Tibial artery (tissue), 4 donors: ENCODE measurements at places on chromosomes 11 and 22.
A peak's percentile ranks its signal among the peaks of the same experiment; 100 is the strongest.

DNA sequence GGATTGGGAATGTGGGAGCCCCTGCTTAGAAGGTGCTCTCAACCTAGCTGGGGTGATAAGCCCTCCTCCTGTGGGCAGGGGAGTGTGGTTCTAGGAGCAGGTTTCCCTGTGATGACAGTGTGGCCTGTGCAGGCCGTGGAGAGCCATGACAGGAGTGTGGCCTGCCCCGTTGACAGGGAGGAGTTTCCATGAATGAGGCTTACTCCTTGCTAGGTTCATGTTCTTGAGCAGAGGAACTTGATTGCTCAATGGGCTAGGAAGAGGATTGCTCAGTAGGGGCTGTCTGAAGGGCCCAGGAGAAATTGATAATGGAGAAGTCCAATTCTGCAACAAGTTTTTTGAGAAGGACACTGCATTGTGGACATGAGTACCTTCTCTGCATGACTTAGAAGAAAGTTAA is 92.0 kb downstream of the PPP6R3 start:
- H3K36me3 ChIP-seq, result peaks cover 57% of the 10 kb centered on the region
- no peak overlapping the region for H3K27ac ChIP-seq
- H3K27me3 ChIP-seq, result no peaks in the 10 kb centered on the region
- H3K4me1 ChIP-seq, result peaks cover 20% of the 10 kb centered on the region
- no peak for DNase-seq

GRCh38 chr22:35661464-35661863 is 13.2 kb downstream of the APOL6 start:
- H3K27ac ChIP-seq, result no peak overlapping the region
- peaks cover 42% of the 10 kb centered on the region for H3K36me3 ChIP-seq
- no peak overlapping the region for H3K4me3 ChIP-seq
- H3K4me1 ChIP-seq, result peaks cover 29% of the 10 kb centered on the region
- DNase-seq, result no peak

- H3K27me3 ChIP-seq, result peaks cover 3% of the 10 kb centered on the region
- no peaks in the 10 kb centered on the region for H3K4me1 ChIP-seq
- no peak overlapping the region for H3K4me3 ChIP-seq
- H3K36me3 ChIP-seq, result no peaks in the 10 kb centered on the region
- H3K27ac ChIP-seq, result no peak overlapping the region
- DNase-seq, result no peak
Measured at GRCh38 chr22:48052621-48052890, 1290.1 kb downstream of the TBC1D22A start.

GRCh38 chr11:113494021-113494420 is 18.8 kb upstream of the DRD2 start:
- DNase-seq, result no peak
- H3K4me3 ChIP-seq, result no peak overlapping the region
- H3K27ac ChIP-seq, result no peak overlapping the region

- no peaks in the 10 kb centered on the region for H3K27me3 ChIP-seq
- H3K36me3 ChIP-seq, result no peaks in the 10 kb centered on the region
- no peak overlapping the region for H3K4me3 ChIP-seq
- no peak for DNase-seq
- H3K4me1 ChIP-seq, result no peaks in the 10 kb centered on the region
Measured at GRCh38 chr11:61066645-61067044, 35.6 kb upstream of the CD5 start.

DNA sequence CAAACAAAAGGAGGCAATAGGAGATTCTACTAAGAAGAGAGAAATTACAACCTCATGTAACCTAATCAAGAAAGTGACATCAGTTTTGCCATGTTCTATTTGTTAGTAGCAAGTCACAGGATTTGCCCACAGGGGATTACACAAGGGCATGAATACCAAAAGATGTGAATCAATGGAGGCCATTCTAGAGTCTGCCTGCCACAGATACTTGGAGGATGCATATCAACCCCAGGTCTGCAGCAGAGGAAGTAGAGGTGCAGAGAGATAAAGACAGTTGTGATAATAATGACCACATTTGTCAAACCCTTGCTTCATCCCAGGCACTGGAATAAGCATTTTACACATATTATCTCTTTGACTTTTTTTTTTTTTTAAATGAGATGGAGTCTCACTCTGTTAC is 2.4 kb upstream of the ASCC2 start:
- no peak overlapping the region for H3K27ac ChIP-seq
- H3K36me3 ChIP-seq, result no peaks in the 10 kb centered on the region
- no peaks in the 10 kb centered on the region for H3K27me3 ChIP-seq
- no peak for DNase-seq
- H3K4me3 ChIP-seq, result no peak overlapping the region
- H3K4me1 ChIP-seq, result peaks cover 15% of the 10 kb centered on the region

DNA sequence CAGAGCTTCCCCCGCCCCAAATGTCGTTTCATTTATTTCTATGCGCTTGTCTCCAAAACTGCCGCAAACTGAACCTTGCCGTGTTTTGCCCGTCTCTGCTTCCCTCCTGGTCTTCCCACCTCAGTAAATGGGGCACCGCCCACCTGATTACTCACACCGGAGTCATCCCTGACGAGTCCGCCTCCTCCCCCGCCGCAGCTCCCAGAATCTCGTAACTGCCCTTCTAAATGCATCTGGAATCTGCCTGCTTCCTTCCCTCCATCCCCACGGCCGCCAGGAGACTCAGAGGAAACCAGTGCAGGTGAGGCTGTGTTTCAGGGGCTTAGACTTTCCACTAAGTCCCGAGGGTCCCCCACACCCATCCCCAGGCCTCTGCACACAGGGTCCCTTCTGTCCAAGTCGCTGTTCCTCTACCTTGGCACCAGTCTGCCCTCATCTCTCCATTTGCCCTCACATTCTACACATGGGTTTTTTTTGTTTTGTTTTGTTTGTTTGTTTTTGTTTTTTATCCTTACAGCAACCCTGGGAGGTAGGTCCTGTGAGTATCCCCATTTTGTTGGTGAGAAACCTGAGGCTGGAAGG is 62.6 kb upstream of the PHF21B start:
- DNase-seq, result no peak
- H3K4me3 ChIP-seq, result no peak overlapping the region
- H3K4me1 ChIP-seq, result no peaks in the 10 kb centered on the region
- peaks cover 56% of the 10 kb centered on the region for H3K27me3 ChIP-seq

DNA sequence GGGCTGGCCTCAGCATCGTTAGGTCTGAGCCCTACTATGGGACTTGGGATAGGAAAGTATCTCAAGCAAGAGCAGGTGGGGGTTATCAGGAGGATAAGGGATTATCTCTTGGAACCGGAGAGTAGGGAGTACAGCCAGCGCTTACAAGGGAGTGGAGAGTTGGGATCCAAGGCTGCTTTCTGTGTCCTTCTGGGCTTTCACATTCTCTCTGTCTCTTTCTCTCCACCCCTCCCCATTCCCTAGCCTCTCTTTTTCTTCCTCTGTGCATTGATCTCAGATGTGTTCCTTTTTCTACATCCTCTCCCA is 170.2 kb downstream of the BUD13 start:
- H3K27ac ChIP-seq, result no peak overlapping the region
- H3K4me3 ChIP-seq, result no peak overlapping the region
- H3K4me1 ChIP-seq, result no peaks in the 10 kb centered on the region
- no peaks in the 10 kb centered on the region for H3K36me3 ChIP-seq
- H3K27me3 ChIP-seq, result peaks cover 4% of the 10 kb centered on the region

- H3K4me3 ChIP-seq, result no peak overlapping the region
- no peaks in the 10 kb centered on the region for H3K36me3 ChIP-seq
- H3K27me3 ChIP-seq, result no peaks in the 10 kb centered on the region
- H3K27ac ChIP-seq, result no peak overlapping the region
Measured at GRCh38 chr22:49503896-49504521, 323.7 kb downstream of the BRD1 start.

DNA sequence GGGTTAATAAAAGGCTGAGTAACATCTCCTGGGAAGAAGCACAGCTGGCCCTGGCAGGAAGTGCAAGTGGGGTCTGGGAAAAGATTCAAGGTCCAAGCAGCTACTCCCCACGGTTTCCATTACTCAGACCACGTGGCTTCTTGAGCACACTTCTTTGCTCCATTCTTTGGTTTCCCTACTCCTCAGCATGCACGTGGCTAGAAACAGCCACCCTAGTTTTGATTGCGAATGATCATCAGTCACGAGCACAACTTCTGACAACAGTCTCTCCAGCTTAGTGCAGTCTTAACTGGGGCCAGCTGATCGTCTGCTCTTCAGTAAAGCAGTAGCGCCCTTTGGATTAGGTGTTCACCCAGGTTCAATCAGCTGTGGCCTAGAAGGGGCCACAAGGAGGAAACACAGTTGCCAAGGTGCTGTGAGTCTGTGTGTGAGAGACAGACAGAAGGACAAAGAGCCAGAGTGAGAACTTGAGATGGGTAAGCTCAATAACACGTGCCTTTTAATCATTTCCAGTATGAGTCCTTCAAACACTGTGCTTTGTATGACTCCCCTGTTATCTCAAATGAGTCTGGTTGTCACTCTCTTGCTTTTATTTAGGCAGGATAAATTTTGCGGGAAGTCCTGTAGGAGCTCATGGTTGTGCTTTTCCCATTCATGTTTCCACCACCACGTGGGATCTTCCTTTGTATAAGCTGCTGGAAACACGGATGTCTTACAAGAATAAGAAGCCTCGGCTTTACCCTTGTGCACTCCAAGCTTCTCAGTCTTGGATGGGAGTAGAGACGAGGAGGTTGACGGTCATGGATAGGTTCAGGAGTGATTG is 901 bp upstream of the PARVA start:
- H3K4me3 ChIP-seq, result peak overlapping the region; percentile 80
- H3K27me3 ChIP-seq, result no peaks in the 10 kb centered on the region
- H3K36me3 ChIP-seq, result peaks cover 6% of the 10 kb centered on the region
- peaks cover 29% of the 10 kb centered on the region for H3K4me1 ChIP-seq
- no peak for DNase-seq

DNA sequence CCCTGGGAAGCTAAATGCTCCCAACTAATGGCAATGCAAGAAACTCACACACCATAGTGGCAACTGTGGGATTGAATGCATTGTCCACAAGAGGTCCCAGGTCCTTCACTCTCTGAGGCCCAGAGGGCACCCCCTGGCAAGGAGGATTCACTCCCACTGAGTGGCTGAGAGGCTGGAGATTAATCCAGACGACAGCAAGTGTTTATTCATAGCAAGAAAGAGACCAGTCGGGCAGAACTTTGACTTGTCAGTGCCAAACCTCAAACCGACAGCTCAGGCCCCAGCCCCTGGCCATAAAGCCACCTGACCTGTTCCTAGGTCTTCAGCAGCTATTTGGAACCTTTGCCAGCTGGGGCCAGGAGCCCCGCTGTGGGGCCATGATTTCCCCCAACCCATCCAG is 54.5 kb upstream of the MPEG1 start:
- H3K27ac ChIP-seq, result no peak overlapping the region
- no peaks in the 10 kb centered on the region for H3K27me3 ChIP-seq
- no peak for DNase-seq
- no peak overlapping the region for H3K4me3 ChIP-seq
- no peaks in the 10 kb centered on the region for H3K4me1 ChIP-seq

DNA sequence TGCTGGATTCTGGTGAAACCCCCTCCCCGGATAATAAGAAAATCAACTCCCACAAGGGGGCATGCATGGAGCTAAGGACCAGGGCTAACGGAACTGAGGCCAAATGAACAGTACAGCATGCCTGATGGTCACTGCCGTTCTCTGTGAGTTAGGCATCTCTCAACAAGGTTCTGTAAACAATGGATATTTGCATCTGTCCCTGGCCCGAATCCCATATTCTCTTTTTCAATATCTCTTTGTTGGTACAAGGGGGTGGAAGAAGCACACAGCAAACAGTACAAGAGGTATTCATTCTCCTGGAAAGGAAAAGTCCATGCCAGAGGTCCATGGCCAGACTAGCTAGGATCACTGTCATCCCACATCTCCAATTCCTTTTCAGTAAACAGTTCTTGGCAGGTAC is 32.2 kb upstream of the APOA1 start:
- H3K4me1 ChIP-seq, result no peaks in the 10 kb centered on the region
- H3K27ac ChIP-seq, result no peak overlapping the region
- peaks cover 97% of the 10 kb centered on the region for H3K36me3 ChIP-seq
- H3K4me3 ChIP-seq, result no peak overlapping the region
- no peak for DNase-seq

DNA sequence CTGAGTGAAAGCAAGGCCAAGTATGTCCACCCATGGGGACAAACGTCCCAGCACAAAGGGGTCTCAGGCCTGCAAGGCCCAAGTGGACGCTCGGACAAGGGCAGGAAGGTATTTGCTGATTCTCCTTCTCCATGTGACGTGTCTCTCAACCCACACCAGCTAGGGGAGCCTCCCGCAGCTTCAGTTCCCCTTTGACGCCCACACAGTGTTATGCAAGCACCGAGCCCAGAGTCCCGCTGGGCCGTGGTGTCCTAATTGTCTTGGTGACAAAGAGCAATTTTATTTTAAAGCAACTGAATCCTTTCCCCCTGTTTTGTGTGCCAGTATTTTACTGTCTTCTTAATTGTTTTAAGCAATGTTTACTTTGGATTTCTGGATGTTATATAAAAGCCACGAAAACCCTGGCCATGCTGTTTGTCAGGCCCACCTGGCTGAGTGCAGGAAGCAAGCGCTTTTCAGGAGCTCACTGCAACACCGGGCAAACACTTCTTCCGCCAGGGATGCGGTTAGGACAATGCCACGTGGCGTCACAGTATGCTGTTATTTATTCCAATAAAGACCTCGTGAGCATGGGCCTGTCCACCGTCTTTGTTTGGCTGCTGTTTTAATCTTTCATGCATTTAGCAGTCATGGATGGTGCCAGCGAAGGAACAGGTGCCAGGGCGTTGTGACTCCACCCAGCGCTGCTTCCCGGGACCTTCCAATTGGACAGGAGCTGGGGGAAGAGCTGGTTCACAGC is 8.2 kb upstream of the PARVG start:
- H3K4me3 ChIP-seq, result no peak overlapping the region
- H3K27ac ChIP-seq, result no peak overlapping the region

- no peaks in the 10 kb centered on the region for H3K36me3 ChIP-seq
- H3K4me1 ChIP-seq, result no peaks in the 10 kb centered on the region
- no peak overlapping the region for H3K4me3 ChIP-seq
- no peaks in the 10 kb centered on the region for H3K27me3 ChIP-seq
- DNase-seq, result no peak
Measured at GRCh38 chr11:41458641-41459040, 811 bp downstream of the LRRC4C start.

DNA sequence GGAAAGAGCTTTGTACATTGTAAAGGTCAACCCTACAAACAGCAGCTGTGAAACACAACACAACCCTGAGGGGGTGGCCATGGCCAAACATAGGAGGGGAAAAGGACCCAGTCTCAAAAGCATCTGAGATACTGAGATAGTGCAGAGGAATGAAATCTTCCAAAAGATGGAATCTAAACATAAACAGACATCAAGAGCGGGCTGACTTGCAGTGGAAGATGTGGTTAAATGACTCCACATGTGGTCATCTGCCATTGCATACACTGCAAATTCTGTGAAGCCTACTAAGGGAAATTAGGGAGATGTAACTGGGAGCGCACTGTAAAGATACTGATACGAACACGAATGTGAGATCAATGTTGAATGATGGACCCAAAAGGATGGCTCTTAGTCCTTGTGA is 22.0 kb downstream of the BDNF start:
- H3K4me3 ChIP-seq, result no peak overlapping the region
- H3K36me3 ChIP-seq, result no peaks in the 10 kb centered on the region
- H3K4me1 ChIP-seq, result no peaks in the 10 kb centered on the region
- no peak overlapping the region for H3K27ac ChIP-seq

GRCh38 chr22:24753914-24754313 is 20.6 kb downstream of the PIWIL3 start:
- H3K4me3 ChIP-seq, result no peak overlapping the region
- no peaks in the 10 kb centered on the region for H3K4me1 ChIP-seq
- no peak for DNase-seq
